ENCODE measurements at places on chromosomes 4 and X. TPM values are rescaled to one million over a fixed set of nuclear protein-coding genes. Genes with fewer than 3 reads are reported as not detected.

GRCh38 chrX:104351173-104351769 is 96.5 kb upstream of the ESX1 start:
- no peak for DNase-seq

GRCh38 chr4:141642711-141643110 is 6.3 kb downstream of the IL15 start:
- no peak for DNase-seq

DNA sequence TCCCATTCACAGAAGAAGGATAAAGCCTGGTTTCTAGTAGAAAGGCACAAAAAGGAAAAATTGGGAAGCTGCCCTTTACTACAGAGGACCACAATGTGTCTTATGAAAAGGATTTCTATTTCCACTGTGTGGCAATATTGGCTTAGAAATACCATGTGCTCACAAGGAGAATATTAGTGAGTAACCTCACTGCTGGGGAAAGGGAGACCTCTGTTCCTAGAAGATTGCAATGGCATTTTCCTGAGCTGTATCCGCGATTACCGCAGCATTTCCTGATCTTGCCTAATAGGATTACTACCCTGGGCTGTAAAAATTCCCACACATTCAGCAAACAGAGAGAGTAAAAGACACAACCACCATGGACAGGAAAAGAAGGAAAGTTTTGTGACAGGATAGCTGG is 308.8 kb upstream of the TECRL start:
- DNase-seq = no peak

SH3BGRL gene
- total RNA-seq = 120 TPM

MAGEE2 gene
- total RNA-seq = not detected
